NCI-H2107 (cell line): ENCODE measurements at places on chromosomes 4 and X.

GRCh38 chr4:158788516-158788915 lies 19.7 kb downstream of the FNIP2 start:
- DNase-seq = no peak

DNA sequence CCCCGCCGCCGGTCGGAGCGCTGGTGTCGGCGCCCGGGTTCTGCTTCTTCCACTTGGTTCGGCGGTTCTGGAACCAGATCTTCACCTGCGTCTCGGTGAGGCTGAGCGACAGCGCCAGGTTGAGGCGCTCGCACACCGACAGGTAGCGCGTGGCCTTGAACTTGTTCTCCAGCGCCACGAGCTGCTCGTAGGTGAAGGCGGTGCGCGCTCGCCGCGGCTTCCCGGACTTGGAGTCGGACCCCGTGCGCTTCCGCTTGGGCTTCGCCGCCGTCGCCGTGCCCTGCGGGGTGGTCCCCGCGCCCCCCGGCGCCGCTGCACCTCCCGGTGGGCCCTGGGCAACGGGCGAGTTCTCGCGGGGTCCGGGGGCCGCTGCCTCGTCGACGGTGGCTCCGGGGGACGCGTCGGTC lies 3.1 kb downstream of the NKX1-1 start:
- DNase-seq = no peak

DNA sequence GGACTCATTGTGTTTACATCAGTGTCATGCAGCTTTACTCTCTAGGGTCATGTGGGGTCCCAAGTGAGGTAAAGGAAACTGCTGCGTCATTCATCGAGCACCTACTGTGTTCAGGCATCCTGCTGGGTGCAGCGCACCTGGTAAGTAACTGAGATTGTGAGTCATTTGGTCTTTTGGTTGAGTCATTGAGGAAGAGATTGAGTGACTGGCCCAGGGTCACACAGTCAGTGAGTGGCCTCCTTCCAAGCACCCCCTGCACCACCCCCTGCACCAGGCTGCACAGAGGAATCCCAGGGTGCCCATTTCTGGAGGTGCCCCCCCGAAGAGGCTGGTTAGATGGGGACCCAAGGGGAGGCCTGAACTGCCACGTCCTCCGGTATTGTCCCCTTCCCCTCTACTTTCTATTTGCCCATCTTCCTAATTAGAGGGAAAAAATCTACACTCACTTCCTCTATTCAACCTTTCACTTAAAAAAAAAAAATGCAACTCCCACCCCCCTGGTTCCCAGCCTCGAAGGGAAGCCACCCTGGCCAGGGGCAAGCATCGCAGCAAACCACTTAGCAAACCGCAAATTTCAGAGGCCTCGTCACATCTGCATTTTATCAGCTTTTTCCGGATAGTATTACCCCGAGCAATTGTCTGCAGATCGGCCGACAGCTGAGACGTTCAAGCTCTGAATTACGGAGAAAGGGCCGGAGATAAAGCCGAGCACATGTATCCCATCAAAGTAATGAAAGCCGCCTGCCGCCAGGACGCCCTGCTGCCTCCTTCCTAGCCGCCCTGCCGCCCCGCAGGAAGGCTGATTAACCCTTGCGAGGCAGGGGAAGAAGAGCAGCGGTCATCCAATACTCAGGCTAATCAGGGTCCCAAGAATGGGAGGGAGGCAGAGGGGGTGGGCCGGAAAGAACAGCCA lies 96.3 kb upstream of the MSX1 start:
- DNase-seq = no peak

DNA sequence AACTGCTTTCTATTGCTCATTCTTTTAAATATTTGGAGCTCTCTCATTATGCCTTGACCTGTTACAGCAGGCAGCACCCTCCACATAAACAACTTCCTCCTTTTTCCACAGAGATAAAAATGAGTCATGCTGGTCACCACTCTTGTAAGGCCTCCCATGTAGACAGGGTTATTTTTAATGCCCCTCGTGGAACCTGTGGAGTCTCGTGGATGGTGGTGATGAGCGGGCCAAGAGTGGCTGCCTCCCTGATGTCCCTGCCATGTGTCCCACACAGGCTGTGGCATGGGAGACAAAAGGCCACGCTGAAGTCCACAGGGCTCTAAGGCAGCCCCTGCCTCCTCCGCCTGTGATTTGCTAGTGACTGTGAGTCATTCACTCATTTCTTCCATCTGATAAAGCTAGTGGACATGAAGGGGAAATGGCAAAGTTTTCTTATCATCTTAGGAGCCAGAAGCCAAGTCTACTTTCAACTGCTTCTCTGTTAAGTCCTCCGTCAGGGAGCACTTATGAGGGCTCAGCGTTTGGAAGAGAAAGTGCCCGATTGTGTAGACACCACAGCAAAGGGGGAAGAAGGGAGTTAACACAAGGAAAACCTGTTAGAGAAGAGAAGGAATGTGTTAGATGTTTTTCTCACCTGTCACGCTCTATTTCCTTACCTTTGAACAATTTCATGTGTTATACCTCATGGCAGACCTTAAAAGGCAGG lies 121.6 kb upstream of the FAT1 start:
- DNase-seq = no peak

DNA sequence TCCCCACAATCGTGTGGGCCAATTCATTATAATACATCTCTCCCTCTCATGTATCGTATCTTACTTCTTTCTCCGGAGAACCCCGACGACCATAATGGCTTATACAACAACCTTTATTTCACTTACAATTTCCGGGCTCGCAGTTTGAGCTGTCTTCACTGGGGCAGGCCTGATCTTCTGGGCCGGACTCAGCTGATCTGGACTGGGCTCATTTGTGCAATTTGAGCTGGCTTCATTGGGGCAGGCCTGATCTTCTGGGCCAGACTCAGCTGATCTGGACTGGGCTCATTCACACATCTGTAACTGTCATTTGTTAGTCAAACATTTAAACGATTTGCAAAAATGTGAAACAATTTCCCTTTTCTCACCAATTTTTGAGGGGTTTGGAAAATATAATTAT lies 171.5 kb upstream of the FRG1 start:
- no peak for DNase-seq
